Endodermal cell (in vitro differentiated cells): ENCODE measurements at places on chromosomes 6 and 20. TPM values are rescaled to one million over a fixed set of nuclear protein-coding genes. Genes with fewer than 3 reads are reported as not detected.

- peak; percentile 53 for DNase-seq
- H3K27me3 ChIP-seq, result no peaks in the 10 kb centered on the region
- H3K36me3 ChIP-seq, result no peaks in the 10 kb centered on the region
- no peak overlapping the region for H3K27ac ChIP-seq
- H3K4me3 ChIP-seq, result no peak overlapping the region
These were observed 31.6 kb downstream of the GSTA2 start for GRCh38 chr6:52731719-52732118.

DNA sequence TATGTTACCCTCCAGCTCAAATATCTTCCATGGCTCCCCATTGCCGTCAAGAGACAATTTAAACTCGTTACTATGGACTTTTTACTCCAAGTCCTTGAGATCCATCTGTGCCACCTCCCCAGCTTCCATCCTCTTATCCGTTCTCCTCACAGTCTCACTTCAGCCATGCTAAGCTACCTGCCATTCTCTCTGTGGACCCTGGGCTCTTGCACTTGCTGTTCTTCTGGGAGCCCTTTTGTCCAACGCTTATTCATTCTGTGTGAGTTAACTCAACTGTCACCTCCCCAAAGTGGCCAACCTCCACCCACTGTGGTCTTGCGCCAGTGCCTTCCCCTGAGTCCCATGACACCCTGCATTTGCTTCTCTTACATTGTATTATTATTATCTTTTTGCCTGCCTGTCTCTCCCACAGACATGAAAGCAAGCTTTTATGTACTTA lies 132.4 kb downstream of the BCAS1 start:
- H3K4me3 ChIP-seq, result no peak overlapping the region
- H3K27ac ChIP-seq, result no peak overlapping the region
- DNase-seq, result no peak
- no peaks in the 10 kb centered on the region for H3K27me3 ChIP-seq
- H3K36me3 ChIP-seq, result no peaks in the 10 kb centered on the region
- peaks cover 32% of the 10 kb centered on the region for H3K4me1 ChIP-seq

DNA sequence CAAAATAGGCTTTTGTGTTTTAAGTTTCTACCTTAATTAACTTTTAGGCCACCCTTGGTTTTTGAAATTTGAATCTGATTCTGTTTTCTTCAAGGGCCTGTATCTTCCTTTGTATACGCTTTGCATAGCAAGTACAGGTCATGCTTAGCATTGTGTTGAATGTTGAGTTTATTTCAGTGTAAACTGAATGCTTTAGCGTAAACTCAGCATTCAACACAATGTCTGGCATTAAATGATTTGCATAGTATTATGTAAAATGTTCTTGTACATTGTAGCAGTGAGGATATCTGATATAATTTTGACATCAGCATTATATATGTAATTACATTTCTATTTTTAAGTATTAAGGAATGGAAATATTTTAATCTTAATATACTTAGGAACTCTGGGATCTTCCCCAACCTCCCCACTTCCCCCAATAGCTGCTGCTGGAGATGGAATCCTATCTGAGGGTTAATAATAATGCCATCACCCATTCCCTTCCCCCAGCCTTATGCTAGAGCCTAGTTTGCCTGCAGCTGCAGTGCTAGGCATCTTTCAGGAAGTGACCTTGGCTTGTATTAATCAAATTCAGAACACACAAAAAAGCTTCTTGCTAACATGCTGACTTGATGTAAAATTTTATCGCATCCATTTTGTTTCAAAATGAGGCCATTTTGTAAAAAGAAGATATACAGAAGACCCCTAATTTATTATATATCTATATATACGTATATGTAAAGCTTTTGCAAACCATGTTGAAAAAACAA lies 73.1 kb downstream of the NCOA3 start:
- no peak for DNase-seq
- no peaks in the 10 kb centered on the region for H3K36me3 ChIP-seq
- peaks cover 9% of the 10 kb centered on the region for H3K4me1 ChIP-seq
- H3K27me3 ChIP-seq, result no peaks in the 10 kb centered on the region

- H3K27ac ChIP-seq, result no peak overlapping the region
- H3K4me1 ChIP-seq, result no peaks in the 10 kb centered on the region
- no peak for DNase-seq
- H3K4me3 ChIP-seq, result no peak overlapping the region
These were observed 1.3 kb upstream of the DNAH8 start for GRCh38 chr6:38713812-38714211.

GRCh38 chr6:10403385-10404106 lies 11.3 kb downstream of the TFAP2A start:
- peaks cover 88% of the 10 kb centered on the region for H3K27me3 ChIP-seq
- no peak overlapping the region for H3K27ac ChIP-seq
- DNase-seq, result no peak
- no peaks in the 10 kb centered on the region for H3K36me3 ChIP-seq
- H3K4me1 ChIP-seq, result no peaks in the 10 kb centered on the region

DNA sequence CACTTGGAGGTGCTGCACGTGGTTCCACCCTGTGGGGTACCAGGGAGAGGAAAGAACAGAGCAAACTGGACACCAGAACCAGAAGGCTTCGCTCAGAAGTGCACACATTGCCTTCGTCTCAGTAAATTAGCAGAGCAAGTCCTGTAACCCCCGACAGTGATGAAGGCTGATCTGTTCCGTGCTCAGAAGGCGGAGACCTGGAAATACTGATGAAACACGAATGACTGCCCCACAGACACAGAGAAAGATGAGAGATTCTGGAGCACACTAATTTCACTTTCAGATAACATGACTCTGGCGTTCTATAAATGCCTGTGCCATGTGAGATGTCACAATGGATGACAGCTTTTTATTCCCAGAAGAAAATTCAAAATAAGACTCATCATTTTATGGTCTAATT lies 44.2 kb upstream of the CCR6 start:
- H3K27me3 ChIP-seq, result no peaks in the 10 kb centered on the region
- H3K36me3 ChIP-seq, result no peaks in the 10 kb centered on the region
- H3K4me3 ChIP-seq, result no peak overlapping the region
- no peaks in the 10 kb centered on the region for H3K4me1 ChIP-seq

DNA sequence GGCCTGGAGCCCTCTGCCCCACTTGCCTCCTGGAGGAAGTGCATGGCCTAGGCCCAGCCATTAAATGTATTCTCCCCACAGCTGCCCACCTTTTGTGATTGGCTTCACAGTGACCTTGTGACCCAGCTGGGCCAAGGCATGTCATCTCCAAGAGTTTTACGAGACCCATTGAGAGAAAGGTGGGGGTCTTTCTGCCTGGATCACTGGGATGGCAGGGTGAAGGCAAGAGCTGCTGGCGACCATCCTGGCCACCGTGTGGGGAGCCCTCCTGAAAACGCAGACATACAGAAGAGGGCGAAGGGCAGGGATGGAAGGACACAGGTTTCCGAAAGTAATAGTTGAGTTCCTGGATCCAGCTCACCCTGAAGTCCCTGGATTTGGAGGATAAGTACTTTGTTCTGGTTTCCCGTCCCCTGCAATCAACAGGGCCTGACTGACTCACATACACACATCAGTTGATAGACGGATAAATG lies 12.3 kb upstream of the SPO11 start:
- H3K36me3 ChIP-seq, result no peaks in the 10 kb centered on the region
- H3K27me3 ChIP-seq, result peaks cover 30% of the 10 kb centered on the region
- peak; percentile 36 for DNase-seq
- no peak overlapping the region for H3K4me3 ChIP-seq

DNA sequence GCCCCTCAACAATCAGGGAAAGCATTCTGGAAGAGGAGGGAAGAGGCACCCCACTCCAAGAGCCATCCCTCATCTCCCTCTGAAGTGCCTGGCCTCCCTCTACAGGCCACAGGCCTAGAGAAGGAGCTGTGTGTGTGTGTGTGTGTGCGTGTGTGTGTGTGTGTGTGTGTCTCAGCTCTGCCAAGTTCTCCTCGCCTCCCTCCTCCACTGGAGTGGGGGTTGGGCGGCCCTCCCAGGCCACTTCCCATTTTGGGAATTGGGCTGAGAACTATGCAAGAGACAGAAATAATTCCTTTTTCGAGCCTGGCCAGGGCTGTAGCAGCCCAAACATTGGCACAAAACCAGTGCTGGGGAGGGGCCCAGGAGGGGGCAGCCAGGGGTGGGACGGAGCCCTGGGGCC lies 35.7 kb downstream of the KCNB1 start:
- H3K4me1 ChIP-seq, result peaks cover 4% of the 10 kb centered on the region
- no peak overlapping the region for H3K27ac ChIP-seq
- no peaks in the 10 kb centered on the region for H3K27me3 ChIP-seq
- DNase-seq, result peak; percentile 90

- no peak for DNase-seq
- H3K27ac ChIP-seq, result no peak overlapping the region
- no peaks in the 10 kb centered on the region for H3K27me3 ChIP-seq
- no peaks in the 10 kb centered on the region for H3K4me1 ChIP-seq
- H3K4me3 ChIP-seq, result no peak overlapping the region
- no peaks in the 10 kb centered on the region for H3K36me3 ChIP-seq
These were observed 11.9 kb upstream of the KIAA1755 start for GRCh38 chr20:38272398-38272797.

DNA sequence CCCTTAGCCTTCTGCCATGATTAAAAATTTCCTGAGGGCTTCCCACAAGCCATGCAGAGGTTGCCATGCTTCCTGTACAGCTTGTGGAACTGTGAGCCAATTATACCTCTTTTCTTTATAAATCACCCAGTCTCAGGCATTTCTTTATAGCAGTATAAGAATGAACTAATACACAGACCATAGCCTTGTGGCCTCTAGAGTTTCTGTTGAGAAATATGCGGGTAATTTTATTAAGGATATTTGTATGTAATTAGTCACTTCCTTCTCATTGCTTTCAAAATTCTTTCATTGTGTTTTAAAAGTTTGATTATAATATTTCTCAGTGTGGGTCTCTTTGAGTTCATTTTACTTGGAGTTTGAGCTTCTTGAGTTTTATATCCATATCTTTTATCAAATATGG lies 484.9 kb downstream of the COL12A1 start:
- H3K27ac ChIP-seq, result no peak overlapping the region
- H3K4me3 ChIP-seq, result no peak overlapping the region
- H3K36me3 ChIP-seq, result no peaks in the 10 kb centered on the region
- no peaks in the 10 kb centered on the region for H3K4me1 ChIP-seq
- H3K27me3 ChIP-seq, result no peaks in the 10 kb centered on the region
- DNase-seq, result no peak

- DNase-seq, result peak; percentile 66
- H3K4me3 ChIP-seq, result no peak overlapping the region
- H3K4me1 ChIP-seq, result no peaks in the 10 kb centered on the region
- H3K27me3 ChIP-seq, result peaks cover 81% of the 10 kb centered on the region
- no peak overlapping the region for H3K27ac ChIP-seq
These were observed 306 bp downstream of the EBF4 start for GRCh38 chr20:2692886-2693285.

DNA sequence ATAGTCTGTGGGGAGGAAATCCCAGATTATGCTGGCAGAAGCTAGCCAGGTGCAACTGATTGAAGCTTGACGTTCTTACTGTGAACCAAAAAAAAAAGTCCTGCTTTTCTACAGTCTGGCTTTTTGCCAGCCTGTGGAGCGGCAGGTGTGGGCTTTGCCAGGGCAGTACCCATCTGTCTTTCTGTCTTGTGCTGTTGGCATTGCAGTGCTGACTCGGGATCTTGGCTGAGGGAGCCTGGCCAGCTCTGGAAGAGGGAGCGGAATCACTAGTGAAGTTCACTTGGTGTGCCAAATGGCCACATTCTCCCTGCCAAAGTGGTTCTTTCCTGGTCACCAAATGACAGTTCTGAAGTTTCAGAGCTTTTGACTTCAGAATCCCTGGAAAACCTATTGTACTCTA lies 5.0 kb downstream of the KIF3B start:
- H3K27ac ChIP-seq, result no peak overlapping the region
- no peak overlapping the region for H3K4me3 ChIP-seq
- DNase-seq, result no peak
- H3K36me3 ChIP-seq, result peaks cover 12% of the 10 kb centered on the region

DNA sequence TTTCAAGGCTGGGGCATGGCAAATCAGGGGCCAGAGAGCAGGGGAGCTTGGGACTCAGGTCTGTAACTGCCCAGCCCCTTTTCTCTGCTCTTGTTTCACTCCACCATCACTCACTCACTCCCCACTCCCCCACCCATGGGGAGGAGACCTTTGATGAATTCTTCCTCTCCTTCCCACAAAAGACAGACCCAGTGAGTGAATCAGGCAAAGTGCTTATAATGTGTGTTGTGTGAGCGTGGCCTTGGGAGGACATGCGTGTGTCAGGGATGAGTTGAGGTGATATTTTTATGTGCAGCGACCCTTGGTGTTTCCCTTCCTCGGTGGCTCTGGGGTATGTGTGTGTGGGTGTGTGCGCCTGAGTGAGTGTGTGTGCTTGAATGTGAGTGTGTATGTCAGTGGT lies 1.0 kb upstream of the CUL9 start:
- peaks cover 36% of the 10 kb centered on the region for H3K36me3 ChIP-seq
- H3K4me1 ChIP-seq, result peaks cover 3% of the 10 kb centered on the region
- DNase-seq, result no peak
- H3K27ac ChIP-seq, result no peak overlapping the region
- H3K4me3 ChIP-seq, result peak overlapping the region; percentile 83

DNA sequence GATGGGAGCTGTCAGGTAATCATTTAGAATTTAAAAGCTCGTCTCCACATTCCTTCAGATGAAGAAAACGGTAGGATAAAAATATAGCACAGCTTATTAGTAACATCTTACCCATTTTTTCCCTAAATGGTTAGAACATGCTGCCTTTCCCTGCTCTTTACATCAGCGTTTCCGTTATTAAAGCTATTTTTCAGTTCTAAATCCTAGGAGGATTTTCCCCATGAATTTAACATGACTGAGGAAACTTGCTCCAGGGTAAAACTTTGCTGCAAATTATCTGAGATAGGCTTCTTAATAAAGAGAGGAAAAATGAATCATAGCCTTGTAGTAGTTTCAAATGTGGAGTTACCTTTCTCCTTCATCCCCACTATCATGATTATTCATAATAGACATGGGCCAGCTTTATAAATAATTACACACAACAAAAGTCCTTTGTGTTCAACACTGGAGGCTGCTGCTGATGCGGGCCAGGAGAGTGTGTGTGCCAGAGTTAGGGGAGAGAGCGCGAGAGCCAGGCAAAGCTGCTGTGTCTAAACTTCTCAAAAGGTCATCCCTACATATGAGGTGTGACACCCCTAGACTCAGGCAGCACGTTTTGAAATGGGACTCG lies 24.4 kb downstream of the MYLIP start:
- peaks cover under 1% of the 10 kb centered on the region for H3K36me3 ChIP-seq
- no peaks in the 10 kb centered on the region for H3K27me3 ChIP-seq
- no peaks in the 10 kb centered on the region for H3K4me1 ChIP-seq
- no peak overlapping the region for H3K4me3 ChIP-seq
- DNase-seq, result no peak

GRCh38 chr6:163001330-163001729 lies 273.6 kb downstream of the PACRG start:
- no peaks in the 10 kb centered on the region for H3K4me1 ChIP-seq
- H3K4me3 ChIP-seq, result no peak overlapping the region
- no peak for DNase-seq

Gene L3MBTL3
- 15.5 to 26.8 TPM (median 23.7 TPM) in 3 replicates for total RNA-seq

Gene SLC17A3
- not detected in 3 replicates for total RNA-seq

Gene VWA7
- total RNA-seq, result 0.64 and 0.81 TPM in 2 replicates

Gene BPI
- not detected in 3 replicates for total RNA-seq

Gene SLC4A11
- total RNA-seq, result 11.5 and 12.4 TPM in 2 replicates

Gene CRIP3
- total RNA-seq, result 11.2 to 19.3 TPM (median 16.1 TPM) in 3 replicates

Gene C6orf15
- total RNA-seq, result not detected in 3 replicates
